ENCODE measurements at places on chromosomes 12 and 14.

GRCh38 chr12:54164387-54165145, 24.2 kb downstream of the SMUG1 start:
- DNase-seq, result peak; percentile 70

DNA sequence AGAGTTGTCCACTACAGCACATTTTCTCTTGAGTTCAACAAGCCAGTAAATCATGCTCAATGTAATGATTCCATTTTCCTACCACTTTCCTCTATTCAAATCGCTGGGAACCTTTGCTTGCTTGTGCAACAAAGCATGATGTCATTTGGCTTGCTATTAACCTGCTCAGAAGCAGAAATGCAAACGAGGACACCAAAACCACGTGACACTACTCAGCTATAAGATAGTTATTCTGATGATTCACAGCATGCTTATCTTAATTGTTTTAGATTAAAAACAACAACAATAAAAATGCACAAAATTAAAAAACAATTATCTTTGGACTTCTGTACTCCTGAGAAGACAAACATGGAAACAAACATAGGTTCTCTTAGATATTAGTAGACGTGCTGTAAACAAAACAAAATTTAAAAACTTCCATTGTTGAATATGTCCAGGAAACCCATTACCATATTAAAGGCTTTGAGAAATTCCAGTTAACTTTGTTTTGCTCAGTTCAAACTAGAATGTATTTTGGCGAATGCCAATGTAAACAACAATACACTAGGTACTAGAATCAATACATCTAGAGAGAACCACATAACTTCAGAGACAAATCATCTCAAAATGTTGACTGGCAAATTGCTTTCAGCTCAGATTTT, 77.5 kb upstream of the KRAS start:
- DNase-seq, result no peak

- no peak for DNase-seq
Measured at GRCh38 chr12:93743229-93743998, 66.2 kb downstream of the CRADD start.

DNA sequence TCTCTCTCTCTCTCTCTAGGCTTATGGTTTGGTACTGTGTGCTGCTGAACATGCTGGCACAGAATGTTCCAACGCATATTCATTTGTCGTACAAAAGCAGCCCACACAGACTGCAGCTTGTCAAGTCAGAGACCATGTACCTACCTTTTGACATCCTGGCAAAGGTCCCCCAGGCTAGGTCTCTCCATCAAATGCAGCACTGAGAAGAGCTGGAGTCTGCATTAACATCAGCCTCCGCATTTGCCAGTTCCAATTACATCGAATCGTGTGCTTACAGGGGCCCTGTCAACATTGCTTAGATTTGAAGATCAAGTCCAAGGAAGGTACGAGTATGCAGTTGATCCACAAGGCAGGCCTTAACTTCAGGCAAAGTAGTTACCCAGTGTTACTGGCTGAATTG, 47.9 kb downstream of the GPR135 start:
- no peak for DNase-seq

DNA sequence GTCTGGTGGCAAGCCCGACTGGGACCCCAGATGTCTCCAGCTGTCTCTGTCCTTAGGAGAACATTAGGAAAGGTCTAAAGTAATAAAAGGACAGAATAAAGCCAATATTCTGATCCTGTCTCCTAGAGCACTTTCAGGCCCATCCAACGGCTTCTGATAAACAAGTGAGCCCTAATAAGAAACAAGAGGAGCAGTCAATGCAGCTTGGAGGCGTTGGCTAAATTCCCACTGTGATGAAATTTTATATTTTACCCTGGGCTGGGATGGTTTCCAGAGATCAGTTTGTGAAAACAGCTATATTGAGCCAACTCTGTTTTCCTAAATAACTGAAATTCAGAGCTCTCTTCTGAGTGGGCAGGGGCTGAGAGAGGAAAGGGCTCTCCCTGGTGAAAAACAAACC, 55.5 kb upstream of the SRRM4 start:
- DNase-seq, result no peak

GRCh38 chr14:94564381-94564780, 3.1 kb downstream of the SERPINA4 start:
- no peak for DNase-seq

DNA sequence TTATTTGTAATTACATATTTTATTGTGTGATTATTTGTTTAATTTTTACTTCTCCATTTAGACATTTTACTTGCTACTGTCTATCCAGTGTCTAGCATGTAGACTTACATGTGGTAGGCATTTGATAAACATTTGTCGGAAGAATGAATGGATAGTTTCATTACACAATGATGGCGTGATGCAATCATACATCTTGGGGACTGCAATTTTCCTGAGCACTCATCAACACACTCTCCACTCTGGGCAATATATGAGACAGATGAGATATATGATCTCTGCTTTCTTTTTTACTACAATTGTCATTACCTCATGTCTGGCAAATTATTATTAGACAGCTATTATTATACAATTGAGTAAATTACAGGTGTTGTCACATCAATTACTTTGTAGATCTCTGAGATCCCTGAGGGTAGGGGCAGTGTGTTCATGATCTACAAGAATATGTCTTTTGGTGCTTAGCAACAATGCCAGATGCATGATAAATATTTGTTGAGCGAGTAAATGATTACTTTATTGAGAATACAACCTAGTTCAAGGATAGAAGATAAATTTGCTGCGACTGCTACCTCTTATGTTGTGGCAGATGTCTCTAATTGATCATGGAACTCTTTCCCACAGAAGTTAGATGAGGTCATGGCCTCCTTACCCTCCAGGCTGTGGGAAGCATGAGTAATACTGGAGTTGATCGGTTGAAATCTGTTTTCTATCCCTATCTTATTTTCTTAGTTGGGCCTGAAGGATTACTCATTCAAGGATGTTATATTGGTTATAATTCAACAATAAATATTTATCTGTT, 416.0 kb downstream of the LRIG3 start:
- DNase-seq, result peak; percentile 100

DNA sequence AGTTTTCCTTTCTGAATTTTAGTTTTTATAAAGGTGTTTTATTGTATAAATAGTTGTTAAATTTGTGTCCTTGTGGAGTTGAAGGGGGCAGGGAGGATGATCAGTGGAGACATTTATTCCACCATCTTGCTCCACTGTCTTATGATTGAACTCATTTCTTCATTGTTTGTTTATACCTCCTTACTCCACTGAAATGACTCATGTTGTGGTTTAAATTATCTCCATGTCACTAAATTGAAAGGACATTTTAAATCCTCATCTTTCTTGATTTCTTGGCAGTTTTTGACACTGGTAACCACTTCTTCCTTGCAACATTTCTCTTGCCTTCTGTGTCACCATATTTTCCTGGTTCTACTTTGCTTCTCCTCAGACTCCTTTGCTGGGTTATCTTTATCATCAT, 23.6 kb upstream of the FERMT2 start:
- no peak for DNase-seq

GRCh38 chr12:116196752-116197718, 80.5 kb downstream of the MED13L start:
- DNase-seq, result no peak

- DNase-seq, result no peak
Measured at GRCh38 chr12:82648259-82648909, 38.3 kb upstream of the TMTC2 start.

DNA sequence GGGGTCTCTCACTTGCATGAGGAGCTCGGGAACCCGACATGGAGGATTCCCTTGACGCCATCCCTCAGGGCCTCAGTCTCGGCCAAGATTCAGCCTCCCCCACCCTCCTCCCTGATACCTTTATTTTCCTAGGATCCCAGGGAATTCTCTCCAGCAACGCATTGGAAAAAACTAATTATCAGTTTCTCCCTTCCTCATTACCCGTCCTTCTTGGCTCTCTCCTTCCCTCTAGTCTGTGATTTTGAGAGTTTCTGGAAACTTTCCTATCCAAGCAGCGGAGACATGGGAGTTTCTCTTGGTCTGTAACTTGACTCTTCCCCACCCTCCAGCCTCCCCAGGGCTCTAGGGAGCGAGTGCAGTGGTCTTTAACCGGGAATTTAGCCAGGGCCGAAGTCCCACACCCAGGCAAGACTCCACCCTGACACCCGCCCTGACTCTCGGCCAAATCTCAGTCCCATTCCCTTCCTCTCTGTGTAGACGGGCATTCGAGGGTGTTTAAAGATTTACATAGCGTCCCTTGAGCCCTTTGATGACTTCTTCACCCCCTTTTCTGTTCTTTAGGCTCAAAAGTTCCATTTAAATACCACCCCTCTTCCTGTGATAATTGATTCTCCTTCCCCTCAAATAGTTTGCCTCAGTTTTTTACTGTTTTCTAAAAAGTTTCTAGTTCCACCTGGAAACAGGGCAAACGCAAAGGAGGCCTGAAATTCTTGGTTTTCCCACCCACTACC, 6.7 kb downstream of the HOXC5 start:
- DNase-seq, result no peak

DNA sequence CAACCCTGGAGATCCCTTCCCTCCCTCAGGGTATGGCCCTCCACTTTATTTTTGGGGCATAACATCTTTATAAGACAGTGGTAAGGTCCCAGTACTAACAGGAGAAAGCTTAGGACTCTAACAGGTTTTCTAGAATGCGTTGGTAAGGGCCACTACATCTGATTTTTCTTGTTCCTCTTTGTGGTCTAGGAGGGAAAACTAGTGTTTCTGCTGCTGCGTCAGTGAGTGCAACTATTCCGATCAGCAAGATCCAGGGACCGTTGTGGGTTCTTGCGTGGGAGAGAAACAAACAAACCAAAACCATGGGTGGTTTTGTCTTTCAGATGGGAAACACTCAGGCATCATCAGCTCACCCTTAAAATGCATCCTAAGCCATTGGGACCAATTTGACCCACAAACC, 123.6 kb upstream of the SLC16A7 start:
- DNase-seq, result no peak

- DNase-seq, result no peak
Measured at GRCh38 chr14:61698206-61698980, 3.1 kb downstream of the HIF1A start.

DNA sequence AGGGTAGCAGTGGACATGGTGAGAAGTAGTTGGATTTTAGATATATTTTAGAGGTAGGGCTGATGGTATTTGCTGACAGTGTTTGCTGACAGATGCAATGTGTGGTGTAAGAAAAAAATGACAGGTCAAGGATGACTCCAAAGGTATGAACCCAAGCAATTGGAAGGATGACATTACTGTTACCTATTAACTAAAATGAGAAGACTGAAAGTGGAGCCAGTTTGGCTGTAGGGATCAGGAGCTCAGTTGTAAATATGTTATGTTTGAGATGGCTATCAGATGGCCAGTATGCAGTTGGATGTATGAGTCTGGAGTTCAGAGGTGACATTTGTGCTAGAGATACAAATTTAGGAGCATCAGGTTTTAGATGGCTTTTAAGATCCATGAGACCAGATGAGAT, 17.4 kb upstream of the SERPINA6 start:
- no peak for DNase-seq

GRCh38 chr12:100553936-100554335, 19.5 kb upstream of the GAS2L3 start:
- DNase-seq, result no peak

GRCh38 chr12:89469361-89469760, 55.2 kb downstream of the GALNT4 start:
- no peak for DNase-seq

- no peak for DNase-seq
Measured at GRCh38 chr12:74689929-74690328, 152.3 kb downstream of the ATXN7L3B start.

GRCh38 chr12:1213205-1213604, 222.2 kb downstream of the ERC1 start:
- DNase-seq, result no peak

DNA sequence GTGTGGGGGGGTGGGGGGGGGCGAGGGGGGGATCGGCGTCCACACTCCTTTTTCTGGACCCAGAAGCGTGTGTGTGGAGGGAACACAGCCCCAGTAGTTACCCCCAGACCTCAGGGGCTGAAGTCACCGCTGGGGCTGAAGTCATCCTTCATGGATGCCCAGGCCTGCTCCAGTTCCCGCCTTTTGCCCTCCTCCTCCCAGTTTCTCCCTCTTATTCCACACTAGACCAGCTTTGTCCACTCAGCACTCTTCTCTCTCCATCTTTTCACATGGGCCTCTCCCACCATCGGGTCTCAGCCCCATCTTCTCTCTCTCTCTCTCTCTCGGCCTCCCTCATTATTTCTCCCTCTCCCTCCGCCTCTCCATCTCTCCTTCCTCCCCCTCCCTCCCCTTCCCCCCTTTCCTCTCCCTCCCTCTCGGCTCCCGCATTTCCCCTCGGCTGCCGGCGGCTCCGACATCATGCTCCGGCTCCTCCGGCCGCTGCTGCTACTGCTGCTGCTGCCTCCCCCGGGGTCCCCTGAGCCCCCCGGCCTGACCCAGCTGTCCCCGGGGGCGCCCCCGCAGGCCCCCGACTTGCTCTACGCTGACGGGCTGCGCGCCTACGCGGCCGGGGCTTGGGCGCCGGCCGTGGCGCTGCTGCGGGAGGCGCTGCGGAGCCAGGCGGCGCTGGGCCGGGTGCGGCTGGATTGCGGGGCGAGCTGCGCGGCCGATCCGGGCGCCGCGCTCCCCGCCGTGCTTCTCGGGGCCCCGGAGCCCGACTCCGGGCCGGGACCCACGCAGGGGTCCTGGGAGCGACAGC, at the start of gene P3H3:
P3H3 (plus strand) TSS at position 426 of the 799 bp plus-strand sequence; CDS start at position 460, 34 bp downstream.
- DNase-seq, result no peak

DNA sequence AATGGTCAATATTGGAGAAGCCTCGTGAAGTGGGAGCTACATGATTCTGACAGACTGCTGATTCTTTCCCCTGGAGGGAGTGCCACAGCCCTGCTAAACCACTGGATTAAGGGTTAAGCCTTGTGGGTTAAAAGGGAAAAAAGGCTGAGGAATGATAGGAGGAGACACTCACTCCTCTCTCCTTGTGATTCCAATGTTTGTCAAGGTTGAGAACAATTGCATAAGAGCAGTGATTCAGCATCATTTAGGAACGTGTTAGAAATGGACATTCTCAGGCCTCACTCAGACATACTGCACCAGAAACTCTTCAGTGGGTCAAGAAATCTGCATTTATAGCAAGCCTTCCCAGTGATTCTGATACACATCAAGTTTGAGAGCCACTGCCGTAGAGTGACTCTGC, 87.8 kb upstream of the GZMB start:
- DNase-seq, result no peak

DNA sequence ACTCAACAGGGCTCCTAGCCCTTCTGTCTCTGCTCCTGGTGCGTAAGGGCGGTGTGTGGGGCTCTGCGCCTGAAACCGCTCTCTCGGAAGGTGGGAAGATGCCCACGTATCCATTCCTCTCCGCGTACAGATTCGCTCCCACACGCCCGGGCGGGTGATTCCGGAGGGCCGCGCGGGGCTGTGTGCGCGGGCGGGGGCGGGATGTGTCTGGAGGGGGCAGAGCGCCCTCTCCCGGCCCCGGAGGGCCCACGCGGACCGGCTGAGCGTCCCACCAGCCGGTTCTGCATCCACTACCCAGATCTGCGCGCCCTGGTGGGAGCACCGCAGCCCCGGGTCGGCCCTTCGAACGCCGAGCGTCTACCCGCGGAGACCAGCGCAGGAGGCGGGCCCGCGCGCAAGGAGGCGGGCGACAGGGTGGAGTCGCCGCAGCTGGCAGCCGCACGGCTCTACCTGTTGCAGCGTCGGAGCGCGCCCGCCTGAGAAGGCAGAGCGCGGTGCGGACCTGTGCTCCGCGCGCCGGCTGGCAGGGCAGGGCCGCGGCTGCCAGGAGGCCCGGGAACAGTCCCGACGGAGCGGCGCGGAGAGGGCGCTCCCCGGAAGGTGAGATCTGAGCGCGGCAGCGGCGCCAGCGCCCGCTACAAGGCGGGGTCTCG, 1.4 kb upstream of the KCNK13 start:
- peak; percentile 19 for DNase-seq

GRCh38 chr12:81957631-81958030, 198.5 kb upstream of the PPFIA2 start:
- DNase-seq, result no peak

- DNase-seq, result no peak
Measured at GRCh38 chr12:11821386-11822080, 172.1 kb downstream of the ETV6 start.

Measured in NCI-H1417 treated with DMSO at 0.1 percent for 48 hours (cell line).